H7 (cell line): ENCODE measurements at places on chromosomes 2 and 18.

GRCh38 chr2:54029721-54030395 lies 59.1 kb upstream of the PSME4 start:
- DNase-seq: no peak

DNA sequence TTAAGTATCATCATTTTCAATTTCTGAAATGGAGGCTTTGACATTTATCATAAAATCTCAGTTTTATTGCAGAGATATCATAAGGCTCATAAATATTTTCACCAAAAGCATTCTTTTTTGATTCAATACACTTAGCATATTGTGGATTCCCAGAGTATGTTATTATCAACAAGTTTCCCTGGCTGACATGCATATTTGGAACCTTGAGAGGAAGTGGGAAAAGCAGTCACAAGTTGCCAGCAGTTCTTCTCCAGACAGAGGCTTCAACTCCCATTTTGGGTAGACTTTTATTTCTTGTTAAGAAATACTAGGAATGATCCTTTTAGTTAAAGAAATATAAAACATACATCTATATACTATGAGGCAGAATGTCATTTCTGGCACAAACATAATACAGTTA lies 236.5 kb downstream of the ASXL3 start:
- DNase-seq: no peak

- no peak for DNase-seq
Observed at GRCh38 chr2:217784996-217785543, 217.7 kb downstream of the TNS1 start.

GRCh38 chr2:48220501-48220900 lies 309.5 kb upstream of the STON1 start:
- no peak for DNase-seq

DNA sequence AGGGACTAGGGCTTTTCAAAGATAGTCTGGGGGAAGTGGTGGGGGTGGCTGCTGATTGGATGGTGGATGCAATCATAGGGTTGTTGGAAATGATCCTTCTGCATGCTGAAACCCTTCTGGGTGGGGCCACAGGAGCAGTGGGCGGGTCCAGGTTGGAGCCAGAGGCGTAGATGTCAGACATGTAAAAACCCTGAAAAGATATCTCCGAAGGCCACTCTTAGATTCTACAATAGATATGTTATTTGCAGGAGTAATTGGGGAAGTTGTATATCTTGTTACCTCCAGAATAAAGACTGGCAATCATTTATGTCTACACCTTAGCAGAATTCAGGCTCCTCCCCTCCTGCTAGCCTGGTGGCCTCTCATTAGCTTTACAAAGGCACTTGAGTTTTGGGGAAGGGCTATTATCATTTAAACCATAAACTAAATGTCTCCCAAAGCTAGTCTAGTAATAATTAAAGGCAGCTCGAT lies 8.2 kb upstream of the FAM98A start:
- peak; percentile 77 for DNase-seq

DNA sequence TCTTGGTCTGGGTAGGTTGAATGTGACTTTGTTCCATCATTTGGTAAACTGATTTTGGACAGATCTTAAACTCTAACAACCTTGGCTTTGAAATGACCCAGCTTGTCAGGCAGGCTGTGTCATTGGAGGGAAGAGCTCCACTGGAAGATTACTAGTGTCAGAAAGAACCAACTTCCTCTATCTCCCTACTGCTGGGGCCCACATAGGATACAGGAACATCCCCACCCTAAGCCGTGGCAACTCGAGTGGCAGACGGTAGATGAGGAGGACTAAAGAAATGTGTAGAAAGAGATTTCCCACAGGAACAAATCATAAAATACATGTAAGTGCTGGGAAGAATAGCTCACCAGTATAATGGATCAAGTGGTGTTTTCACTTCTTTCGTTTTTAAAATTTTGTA lies 4.3 kb upstream of the G6PC2 start:
- DNase-seq: no peak

DNA sequence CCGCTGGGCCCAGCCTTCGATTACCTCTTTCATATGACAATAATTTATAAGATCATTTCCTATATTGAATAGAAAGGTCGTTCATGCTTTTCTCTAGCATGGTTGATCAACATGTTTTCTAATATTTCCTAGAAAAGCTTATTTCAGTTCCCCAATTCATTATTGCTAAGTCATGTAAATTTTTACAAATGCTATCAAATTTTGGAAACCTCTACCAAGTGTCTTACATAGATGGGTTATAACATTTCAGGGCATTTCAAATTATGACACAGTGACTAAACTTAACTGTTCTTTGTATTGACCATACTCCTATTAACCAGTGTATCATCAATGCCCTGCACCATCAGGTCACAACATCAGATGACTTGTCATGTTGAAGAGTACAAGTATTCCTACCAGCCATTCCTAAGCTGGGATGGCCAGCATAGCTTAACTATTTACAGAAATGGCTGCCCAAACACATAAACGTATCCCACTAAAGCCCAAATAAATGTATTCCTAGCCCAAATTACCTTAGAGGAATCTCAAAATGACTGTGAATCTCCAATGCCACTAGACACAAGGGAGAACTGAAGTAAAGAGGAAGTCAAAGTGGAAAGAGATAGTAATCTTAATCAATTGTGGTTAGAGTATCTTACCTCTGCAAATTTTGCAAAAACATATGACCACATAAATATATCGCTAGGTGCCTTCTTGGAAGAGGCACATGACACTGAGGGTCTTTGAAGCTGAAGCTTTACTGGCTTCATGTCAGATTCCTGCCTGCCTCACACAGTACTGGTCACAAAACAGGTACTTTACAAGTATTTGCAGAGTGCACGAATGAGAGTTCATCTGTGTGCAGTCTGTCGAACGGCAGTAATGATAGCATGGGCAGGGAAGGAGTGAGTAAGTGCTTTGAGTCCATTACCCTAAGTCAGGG lies 87.3 kb upstream of the TLK1 start:
- DNase-seq: no peak

GRCh38 chr2:10894264-10894935 lies 17.3 kb upstream of the KCNF1 start:
- peak; percentile 76 for DNase-seq

GRCh38 chr2:80117401-80117800 lies 187.2 kb downstream of the LRRTM1 start:
- no peak for DNase-seq

GRCh38 chr2:36069074-36069473 lies 286.5 kb upstream of the CRIM1 start:
- no peak for DNase-seq

DNA sequence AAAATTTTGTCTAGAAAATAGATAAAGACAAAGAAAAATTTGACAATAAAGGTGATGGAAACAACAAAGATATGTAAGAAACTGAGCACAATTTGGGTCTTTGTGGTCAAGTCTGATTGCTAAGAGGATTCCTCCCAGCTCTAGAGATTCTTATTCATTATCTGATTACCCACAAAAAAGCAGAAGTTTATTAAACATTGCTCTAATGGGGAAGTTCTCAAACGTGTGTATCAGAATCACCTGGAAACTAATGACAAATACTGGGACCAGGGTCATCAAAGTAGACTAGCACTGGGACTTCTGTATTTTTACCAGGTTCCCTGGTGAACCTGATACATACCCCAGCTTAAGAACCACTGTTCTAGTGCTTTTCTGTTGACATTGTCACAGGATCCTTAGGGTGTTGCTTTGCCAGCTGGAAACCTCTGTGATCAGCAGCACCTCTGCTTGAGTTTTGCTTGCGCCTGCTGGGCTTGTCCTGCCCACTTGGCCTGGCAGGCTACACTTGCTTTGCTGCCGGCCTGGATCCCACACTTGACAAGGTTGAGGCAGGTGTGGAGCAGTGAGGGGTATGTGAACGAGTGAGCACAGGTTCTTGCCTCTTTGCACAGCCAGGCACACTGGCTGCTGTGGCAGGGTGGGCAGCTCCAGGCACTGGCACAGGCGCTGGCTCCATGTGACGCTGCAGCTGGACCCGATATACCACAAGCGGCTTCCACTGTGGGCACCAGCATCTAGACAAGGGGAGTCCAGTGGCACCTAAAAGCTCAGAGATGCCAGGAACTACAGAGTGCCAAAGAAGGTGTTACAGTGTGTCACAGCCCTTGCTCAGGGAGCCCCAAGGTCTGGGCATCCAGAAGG lies 6.2 kb upstream of the GORASP2 start:
- no peak for DNase-seq

DNA sequence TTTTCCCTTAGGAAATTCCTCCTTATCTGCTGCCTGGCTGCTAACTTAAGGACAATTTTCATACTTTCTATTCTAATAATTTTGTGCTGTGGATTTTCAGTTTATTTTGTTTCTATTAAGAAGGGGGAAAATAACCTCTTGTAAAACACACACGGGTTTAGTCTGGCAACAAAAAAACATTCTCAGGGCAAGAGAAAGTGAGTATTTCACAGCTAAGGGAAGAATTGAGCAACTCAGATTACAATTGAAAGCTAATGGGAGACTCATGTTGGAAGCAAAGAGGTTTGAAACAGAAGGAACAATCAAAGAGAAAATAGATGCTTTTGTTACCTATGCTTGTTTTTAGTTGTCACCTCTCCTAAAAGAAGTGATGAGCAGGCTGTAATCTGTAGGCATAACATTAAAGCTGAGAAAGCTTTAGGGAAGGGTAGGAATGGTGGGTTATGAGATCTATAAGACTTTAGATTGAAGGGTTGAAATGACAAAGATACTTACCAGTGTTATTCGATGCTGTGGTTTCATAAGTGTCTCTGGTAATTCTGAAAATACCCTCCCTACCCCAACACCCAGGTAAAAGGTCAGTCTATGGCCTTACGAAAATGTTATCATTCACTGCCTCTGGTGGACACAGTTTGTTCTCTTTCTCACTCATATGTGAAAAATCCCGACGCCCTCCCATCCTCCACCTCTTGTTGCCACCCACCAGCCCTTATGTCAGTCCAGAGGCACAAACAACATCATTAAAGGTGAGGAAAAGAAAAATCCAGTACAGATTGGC lies 510.9 kb downstream of the TXNL1 start:
- no peak for DNase-seq

GRCh38 chr2:199693861-199694260 lies 157.1 kb downstream of the FTCDNL1 start:
- DNase-seq: peak; percentile 12

- no peak for DNase-seq
Observed at GRCh38 chr2:241981076-241981700, 111.7 kb downstream of the RTP5 start.

DNA sequence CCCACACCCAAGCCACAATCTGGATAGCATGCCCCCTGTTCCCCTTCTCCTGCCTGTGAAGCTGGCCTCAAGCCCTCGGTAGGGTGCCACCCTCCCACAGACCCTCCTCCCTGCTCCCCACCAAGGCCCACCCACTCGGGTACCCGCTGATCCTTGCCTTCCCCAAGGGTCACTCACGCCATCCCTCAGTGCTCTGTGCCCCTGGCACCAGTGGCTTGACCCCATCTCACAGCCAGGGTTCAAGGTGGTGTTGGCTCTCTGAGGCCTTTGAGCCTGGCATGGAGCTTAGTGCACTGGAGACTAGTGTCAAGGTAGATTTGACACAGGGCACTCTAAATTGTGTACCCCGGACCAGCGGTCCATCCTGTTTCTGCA lies 11.9 kb downstream of the ADRA2B start:
- peak; percentile 43 for DNase-seq

DNA sequence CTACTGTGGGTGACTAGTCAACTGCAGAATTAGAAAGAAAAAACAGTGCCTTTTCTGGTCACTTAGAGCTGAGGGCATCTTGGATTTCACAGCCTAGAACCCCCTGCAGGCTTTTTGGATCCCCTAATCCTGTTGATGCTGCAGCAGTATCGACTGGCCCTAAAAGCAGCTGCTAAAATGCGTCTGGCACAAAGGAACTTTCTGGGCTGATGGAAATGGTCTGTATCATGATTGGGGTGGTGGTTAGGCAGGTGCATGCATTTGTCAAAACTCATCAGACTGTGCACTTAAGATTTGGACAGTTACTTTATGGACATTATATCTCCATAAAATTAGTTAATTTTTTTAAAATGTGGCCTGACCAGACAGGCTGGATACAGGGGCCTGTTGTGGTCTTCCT lies 149.8 kb downstream of the KLHL29 start:
- no peak for DNase-seq

DNA sequence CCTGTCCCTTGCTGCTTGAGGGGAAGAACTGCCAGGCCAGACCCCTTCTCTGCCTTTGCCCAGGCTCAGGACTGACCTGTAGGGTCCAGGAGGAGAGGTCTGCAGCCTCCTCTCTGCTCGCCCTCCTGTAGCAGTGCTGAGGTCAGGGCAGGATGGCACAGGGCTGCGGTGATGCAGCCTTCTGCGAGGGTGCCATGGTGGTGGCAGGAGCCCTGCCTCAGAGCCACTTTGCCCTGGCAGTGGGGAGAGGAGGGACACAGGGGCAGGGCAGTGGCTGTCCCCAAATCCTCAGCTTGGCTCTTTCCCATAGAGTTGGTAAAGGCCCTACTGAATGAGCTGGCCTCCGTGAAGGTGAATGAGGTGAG lies 884 bp downstream of the PROM2 start:
- no peak for DNase-seq

DNA sequence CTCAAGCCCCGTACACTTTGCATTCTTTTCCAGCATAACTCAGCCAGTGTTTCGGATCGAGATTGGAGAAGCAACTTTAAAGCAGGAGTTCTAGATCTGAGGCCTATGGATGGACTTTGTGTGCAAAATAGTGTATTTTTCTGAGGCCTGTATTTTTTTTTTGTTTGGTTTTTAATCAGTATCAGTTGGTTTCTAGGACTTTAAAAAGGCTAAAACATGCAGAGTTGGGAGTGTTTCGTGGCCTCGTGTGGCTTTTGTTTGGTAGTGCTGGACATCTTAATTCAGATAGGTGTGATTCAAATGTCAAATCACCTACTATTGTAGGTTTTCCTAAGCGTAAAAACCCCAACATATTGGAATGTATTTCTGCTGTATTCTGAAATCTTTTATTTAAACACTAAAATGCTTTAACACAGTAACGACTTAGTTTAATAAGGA lies 282 bp upstream of the PUS10 start:
- no peak for DNase-seq

- no peak for DNase-seq
Observed at GRCh38 chr2:68302281-68302875, 17.4 kb downstream of the CNRIP1 start.

- DNase-seq: no peak
Observed at GRCh38 chr2:42969231-42970150, 177.1 kb upstream of the HAAO start.
